ENCODE measurements at places on chromosomes 16 and 17. TPM values are rescaled to one million over a fixed set of nuclear protein-coding genes. Genes with fewer than 3 reads are reported as not detected.

RDM1 gene
- total RNA-seq, result 5.7 TPM

GRCh38 chr17:31134576-31134975 lies 39.8 kb downstream of the NF1 start:
- DNase-seq, result no peak

POLDIP2 gene
- 52.5 TPM for total RNA-seq

DNA sequence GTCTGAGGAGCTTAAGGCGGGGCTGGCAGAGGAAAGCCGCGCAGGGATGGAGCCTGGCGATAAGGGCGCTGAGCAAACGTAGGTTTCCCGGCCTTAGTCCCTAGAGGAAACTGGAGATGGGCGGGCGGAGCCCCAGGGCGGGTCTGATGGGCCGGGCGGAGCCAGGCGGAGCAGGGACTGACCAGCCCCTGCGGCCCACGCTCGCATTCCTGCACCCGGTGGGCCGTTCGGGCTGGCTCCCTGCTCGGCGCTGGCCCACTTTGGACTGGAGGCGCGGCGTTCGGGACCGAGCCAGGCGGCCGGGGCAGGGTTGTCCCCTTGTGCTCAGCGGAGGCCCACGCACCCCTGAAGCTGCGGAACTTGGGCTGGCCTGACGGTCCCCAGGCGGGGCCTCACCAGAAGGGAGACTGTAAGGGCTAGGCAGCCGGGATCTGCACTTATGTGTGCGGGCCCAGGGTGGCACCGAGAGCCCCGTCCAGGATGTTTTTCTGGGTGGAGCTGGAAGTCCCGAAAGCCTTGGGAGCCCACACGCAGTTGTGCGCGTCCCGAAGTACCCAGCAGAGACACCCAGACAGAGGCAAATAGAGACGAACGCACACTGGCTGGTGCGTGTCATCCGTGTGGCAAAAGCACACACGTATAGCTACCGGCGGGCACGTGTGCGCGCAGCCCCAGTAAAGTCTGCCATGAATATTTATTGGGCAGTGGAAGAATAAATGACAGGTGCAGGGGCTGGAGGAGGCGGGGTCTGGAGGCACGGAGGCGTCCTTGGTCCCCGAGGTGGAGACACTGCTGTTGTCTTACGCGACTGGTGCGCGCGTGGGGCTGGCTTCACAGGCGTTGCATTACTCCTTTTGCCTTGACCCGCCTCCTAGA lies 1.4 kb downstream of the PYDC1 start:
- DNase-seq, result no peak

GRCh38 chr16:17312094-17312710 lies 158.6 kb downstream of the XYLT1 start:
- DNase-seq, result no peak

GRCh38 chr17:65231662-65232335 lies 94.6 kb downstream of the RGS9 start:
- peak; percentile 38 for DNase-seq

PRR29 gene
- 0.28 TPM for total RNA-seq

PPY gene
- 0.33 TPM for total RNA-seq

GRCh38 chr16:57826706-57827625 lies 24.7 kb upstream of the KIFC3 start:
- DNase-seq, result no peak

- no peak for DNase-seq
These were observed at the start of gene HBQ1 for GRCh38 chr16:180101-180675. HBQ1 (plus strand) TSS chr16:180459; CDS start chr16:180487, 28 bp downstream.
